ENCODE measurements at places on chromosomes 5 and 9. TPM values are rescaled to one million over a fixed set of nuclear protein-coding genes. Genes with fewer than 3 reads are reported as not detected.
A peak's percentile ranks its signal among the peaks of the same experiment; 100 is the strongest.

GRCh38 chr5:98767581-98767980 lies 5.9 kb upstream of the RGMB start:
- H3K4me1 ChIP-seq, result no peaks in the 10 kb centered on the region
- H3K36me3 ChIP-seq, result no peaks in the 10 kb centered on the region
- no peak overlapping the region for H3K4me3 ChIP-seq
- H3K27ac ChIP-seq, result no peak overlapping the region
- no peaks in the 10 kb centered on the region for H3K27me3 ChIP-seq

- no peak overlapping the region for H3K4me3 ChIP-seq
- no peaks in the 10 kb centered on the region for H3K36me3 ChIP-seq
- DNase-seq, result no peak
- H3K27me3 ChIP-seq, result no peaks in the 10 kb centered on the region
Observed at GRCh38 chr5:91136271-91136670, 246.8 kb downstream of the ARRDC3 start.

GRCh38 chr5:128192368-128192767 lies 108.8 kb downstream of the SLC12A2 start:
- no peaks in the 10 kb centered on the region for H3K4me1 ChIP-seq
- H3K36me3 ChIP-seq, result no peaks in the 10 kb centered on the region
- DNase-seq, result no peak
- no peaks in the 10 kb centered on the region for H3K27me3 ChIP-seq

- no peak for DNase-seq
- no peaks in the 10 kb centered on the region for H3K27me3 ChIP-seq
- H3K36me3 ChIP-seq, result no peaks in the 10 kb centered on the region
- no peaks in the 10 kb centered on the region for H3K4me1 ChIP-seq
- no peak overlapping the region for H3K27ac ChIP-seq
Observed at GRCh38 chr5:75051217-75051751, 1.1 kb downstream of the GCNT4 start.

DNA sequence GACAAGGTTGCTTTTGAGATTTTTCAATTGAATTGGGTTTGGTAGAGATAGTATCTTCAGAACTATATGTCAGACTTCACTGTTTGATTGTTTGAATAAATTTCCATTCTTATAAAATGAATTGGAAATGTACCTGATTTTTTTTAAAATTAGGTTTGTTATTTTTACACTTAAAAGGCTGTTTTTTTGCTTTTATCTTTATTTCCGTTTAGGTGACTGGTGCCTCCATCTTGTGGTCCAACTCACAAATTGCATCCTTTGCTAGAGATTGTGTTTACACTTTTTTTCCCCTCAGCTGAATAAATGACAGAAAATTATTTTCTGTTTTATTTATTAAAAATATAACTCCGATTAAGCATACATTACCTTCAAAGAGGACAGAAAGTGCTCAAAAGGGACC lies 15.6 kb downstream of the NDUFAF2 start:
- H3K36me3 ChIP-seq, result no peaks in the 10 kb centered on the region
- H3K27ac ChIP-seq, result no peak overlapping the region
- H3K4me3 ChIP-seq, result no peak overlapping the region
- H3K4me1 ChIP-seq, result no peaks in the 10 kb centered on the region
- DNase-seq, result no peak

DNA sequence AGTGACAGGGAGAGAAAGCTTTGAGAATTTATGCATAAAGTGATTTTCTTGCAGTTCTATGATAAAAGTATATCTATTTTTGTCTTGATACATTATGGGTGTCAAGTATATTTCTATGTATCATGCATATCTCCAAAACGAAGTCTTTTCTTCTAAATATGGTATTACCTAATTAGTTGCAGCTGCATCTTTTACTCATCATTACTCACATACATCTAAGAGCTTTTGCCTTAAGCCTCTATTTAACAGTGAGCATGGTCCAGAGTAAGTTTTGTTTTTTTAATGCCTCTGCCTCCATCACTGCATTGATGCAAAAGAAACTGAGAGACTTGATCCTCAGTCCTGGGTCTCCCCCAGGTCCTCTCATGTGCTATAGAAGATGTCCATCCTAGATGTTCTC lies 40.0 kb upstream of the SMC5 start:
- no peaks in the 10 kb centered on the region for H3K4me1 ChIP-seq
- H3K27ac ChIP-seq, result no peak overlapping the region
- no peaks in the 10 kb centered on the region for H3K27me3 ChIP-seq
- peaks cover 7% of the 10 kb centered on the region for H3K36me3 ChIP-seq

DNA sequence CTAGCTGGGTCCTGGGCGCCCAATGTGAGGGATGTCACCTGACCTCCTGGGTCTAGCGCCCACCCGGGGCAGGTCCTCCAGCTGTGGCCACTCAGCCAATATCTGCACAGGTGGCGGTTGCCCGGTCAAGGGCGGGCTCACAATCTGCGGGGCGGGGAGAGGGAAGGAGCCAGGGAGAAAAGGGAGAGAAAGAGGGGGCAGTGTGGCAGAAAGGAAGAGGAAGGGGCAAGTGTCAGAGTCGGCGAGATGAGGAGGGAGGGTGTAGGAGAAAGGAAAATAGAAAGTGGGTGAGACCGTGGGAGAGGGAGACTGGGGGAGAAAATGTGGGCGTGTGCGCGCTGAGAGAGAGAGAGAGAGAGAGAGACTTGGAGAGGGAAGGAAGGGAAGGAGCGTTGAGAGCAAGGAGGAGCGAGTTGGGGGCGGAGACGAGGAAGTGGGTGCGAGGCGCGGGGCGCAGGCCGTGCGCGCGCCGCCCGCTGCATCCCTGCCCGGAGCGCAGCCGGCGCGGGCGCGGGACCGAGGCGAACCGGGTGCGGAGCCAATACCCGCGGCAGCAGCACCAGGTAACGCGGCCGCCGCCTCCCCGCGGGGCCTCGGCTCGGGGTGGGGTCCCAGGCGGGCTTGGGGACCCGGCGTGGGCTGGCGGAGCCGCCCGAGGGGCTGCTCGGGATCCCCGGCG lies at the start of gene HRH2:
Gene HRH2 (plus strand): TSS at position 479 of the 679 bp plus-strand sequence. CDS start 25,163 bp downstream, outside the sequence.
- DNase-seq, result peak; percentile 78
- no peaks in the 10 kb centered on the region for H3K27me3 ChIP-seq
- peak within 1 kb of the TSS; percentile 55 for H3K4me3 ChIP-seq
- no peaks in the 10 kb centered on the region for H3K4me1 ChIP-seq

GRCh38 chr5:161311146-161311708 lies 235.3 kb downstream of the GABRB2 start:
- no peak overlapping the region for H3K27ac ChIP-seq
- no peak overlapping the region for H3K4me3 ChIP-seq
- H3K36me3 ChIP-seq, result no peaks in the 10 kb centered on the region
- no peaks in the 10 kb centered on the region for H3K4me1 ChIP-seq
- DNase-seq, result no peak

DNA sequence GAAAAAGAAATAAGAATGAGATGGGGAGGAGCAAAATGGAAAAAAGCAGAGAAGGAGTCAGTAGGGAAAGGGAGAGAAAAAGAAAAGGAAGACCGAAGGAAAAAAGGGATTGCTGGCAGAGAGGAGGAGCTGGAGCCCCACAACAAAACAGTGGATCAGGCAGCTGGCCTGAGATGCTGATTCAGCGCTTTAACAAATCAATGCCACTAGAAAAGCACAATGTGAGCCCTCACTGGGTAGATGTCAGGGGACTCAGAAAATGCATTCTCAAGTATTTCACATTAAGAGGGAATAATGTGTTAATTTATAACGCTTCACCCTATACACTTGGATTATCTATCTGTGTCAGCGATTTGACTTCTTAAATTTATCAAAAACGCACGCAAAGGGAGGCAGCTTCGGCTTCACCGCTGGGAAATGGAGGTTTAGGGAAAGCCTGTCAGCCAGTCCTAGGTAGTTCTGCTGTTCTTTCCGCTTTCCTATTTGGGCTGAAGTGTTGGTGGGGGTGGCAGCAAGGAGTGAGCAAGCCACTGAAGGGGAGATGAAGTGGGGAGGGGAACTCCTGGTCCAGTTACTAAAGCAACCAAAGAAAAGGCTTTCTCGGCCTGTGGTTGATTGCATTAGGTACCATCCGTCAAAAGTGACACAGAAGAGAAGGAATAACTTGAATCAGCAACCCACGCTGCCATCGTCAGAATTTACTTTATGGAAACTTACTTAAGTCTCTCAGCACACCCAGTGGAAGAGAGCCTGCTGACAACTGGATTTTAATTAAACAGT lies 161.6 kb downstream of the BNC2 start:
- no peak overlapping the region for H3K4me3 ChIP-seq
- H3K36me3 ChIP-seq, result no peaks in the 10 kb centered on the region
- no peak for DNase-seq

GRCh38 chr9:115461280-115461679 lies 343.3 kb upstream of the TNC start:
- DNase-seq, result no peak
- peak overlapping the region; percentile 96 for H3K27ac ChIP-seq
- peaks cover 12% of the 10 kb centered on the region for H3K4me1 ChIP-seq

- no peak overlapping the region for H3K4me3 ChIP-seq
- H3K27me3 ChIP-seq, result no peaks in the 10 kb centered on the region
- no peak overlapping the region for H3K27ac ChIP-seq
- H3K36me3 ChIP-seq, result no peaks in the 10 kb centered on the region
- DNase-seq, result no peak
Observed at GRCh38 chr5:142095651-142096330, 12.8 kb upstream of the NDFIP1 start.

- H3K4me3 ChIP-seq, result no peak overlapping the region
- H3K27ac ChIP-seq, result no peak overlapping the region
- no peaks in the 10 kb centered on the region for H3K36me3 ChIP-seq
- no peak for DNase-seq
Observed at GRCh38 chr9:15711931-15712330, 159.1 kb downstream of the CCDC171 start.

- no peak for DNase-seq
- no peaks in the 10 kb centered on the region for H3K27me3 ChIP-seq
- H3K36me3 ChIP-seq, result no peaks in the 10 kb centered on the region
- H3K27ac ChIP-seq, result no peak overlapping the region
Observed at GRCh38 chr5:82862711-82863110, 214.5 kb downstream of the TMEM167A start.

- no peaks in the 10 kb centered on the region for H3K27me3 ChIP-seq
- no peak for DNase-seq
- no peak overlapping the region for H3K4me3 ChIP-seq
Observed at GRCh38 chr9:73847536-73847935, 649.6 kb upstream of the RORB start.

- H3K4me1 ChIP-seq, result peaks cover 7% of the 10 kb centered on the region
- no peak overlapping the region for H3K27ac ChIP-seq
- no peak for DNase-seq
Observed at GRCh38 chr5:132211787-132212186, 15.9 kb downstream of the P4HA2 start.

- peaks cover 5% of the 10 kb centered on the region for H3K4me1 ChIP-seq
- H3K27me3 ChIP-seq, result no peaks in the 10 kb centered on the region
- peaks cover 3% of the 10 kb centered on the region for H3K36me3 ChIP-seq
- no peak overlapping the region for H3K4me3 ChIP-seq
- no peak for DNase-seq
Observed at GRCh38 chr5:126438868-126439267, 15.7 kb downstream of the GRAMD2B start.

GRCh38 chr9:88258024-88258423 lies 119.7 kb upstream of the SPATA31C2 start:
- peak; percentile 76 for DNase-seq
- no peaks in the 10 kb centered on the region for H3K4me1 ChIP-seq
- no peak overlapping the region for H3K27ac ChIP-seq

DNA sequence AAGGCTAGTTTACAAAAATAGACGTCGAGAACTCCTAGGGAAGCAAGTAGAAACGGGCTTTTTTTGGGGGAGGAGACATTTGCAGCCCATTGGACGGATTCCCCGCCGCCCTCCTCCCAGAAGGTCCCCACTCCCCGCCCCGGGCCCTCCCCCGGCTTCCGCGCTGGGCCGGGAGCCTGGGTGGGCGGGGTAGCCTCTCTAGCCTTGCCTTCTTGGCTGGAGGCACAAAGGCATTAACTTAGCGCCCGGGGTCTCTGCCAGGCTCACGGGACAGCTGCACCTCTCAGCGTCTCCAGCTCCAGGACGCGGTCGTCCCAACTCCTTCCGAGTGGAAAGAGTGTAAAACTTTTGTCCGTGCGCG lies at the start of gene DMRTA1:
Gene DMRTA1 (plus strand): TSS at position 236 of the 361 bp plus-strand sequence. CDS start 242 bp downstream, outside the sequence.
- H3K4me3 ChIP-seq, result peak within 1 kb of the TSS; percentile 51
- H3K4me1 ChIP-seq, result no peaks in the 10 kb centered on the region
- peak; percentile 93 for DNase-seq
- H3K36me3 ChIP-seq, result no peaks in the 10 kb centered on the region
- H3K27me3 ChIP-seq, result no peaks in the 10 kb centered on the region

DNA sequence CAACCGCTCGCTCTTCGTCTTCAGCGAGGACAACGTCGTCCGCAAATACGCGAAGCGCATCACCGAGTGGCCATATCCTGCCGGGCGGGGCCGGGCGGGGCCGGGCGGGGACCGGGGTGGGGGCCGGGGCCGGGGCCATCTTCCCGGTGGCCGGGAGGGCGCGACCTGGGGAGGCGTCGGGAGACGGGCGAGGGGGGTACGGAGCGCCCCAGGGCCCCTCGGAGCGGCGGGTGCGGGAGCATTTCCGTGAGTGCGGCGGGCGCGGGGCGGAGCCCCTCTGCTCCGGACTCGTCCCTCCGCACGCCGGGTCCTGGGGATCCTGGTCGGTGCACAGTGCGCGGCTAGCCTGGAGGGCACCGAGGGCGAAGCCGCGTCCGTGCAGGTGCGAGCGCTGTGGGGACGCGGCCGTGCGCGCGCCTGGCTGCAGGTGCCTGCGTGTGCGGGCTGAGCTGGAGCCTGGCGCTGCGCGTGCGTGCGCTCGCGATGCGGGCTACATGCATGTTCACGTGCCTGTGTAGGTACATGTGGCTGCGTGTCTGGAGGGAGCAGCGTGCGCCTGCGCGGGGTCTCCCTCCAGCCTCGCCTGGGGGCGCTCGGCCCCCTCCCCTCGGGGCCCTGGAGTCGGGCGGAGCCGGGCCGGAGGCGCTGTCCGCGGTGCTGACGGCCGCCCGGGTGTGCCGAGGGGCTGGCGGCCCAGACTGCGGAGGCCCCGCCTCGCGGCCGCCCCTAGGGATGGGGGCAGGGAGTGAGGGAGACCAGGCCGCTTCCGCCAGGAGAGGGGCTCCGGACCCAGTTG lies 762 bp downstream of the CACNA1B start:
- H3K27me3 ChIP-seq, result no peaks in the 10 kb centered on the region
- no peaks in the 10 kb centered on the region for H3K4me1 ChIP-seq
- H3K36me3 ChIP-seq, result no peaks in the 10 kb centered on the region
- H3K4me3 ChIP-seq, result peak overlapping the region; percentile 10
- DNase-seq, result no peak

DNA sequence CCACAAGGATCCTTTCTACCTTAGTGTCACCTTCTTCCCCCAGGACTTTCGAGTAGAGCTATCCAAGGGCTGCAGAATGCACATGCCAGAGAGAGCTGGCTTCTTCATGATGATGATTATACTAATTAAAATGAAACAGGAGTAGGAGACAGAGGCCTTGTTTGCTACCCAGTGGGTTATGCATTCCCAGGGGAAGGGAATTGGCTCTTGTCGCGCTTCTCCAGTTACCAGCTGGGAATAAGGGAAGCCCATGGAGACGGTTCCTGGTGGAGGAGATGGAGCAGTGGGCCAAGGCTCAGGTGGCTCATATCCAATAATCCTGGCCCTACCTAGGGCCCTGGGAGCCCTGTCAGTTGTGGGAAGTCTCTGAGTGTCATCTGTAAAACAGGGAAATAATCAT lies 65.1 kb downstream of the WWC1 start:
- H3K36me3 ChIP-seq, result no peaks in the 10 kb centered on the region
- H3K27ac ChIP-seq, result no peak overlapping the region
- no peaks in the 10 kb centered on the region for H3K27me3 ChIP-seq
- no peak for DNase-seq
- H3K4me3 ChIP-seq, result no peak overlapping the region
- no peaks in the 10 kb centered on the region for H3K4me1 ChIP-seq

GZMA gene
- total RNA-seq, result 1.1 TPM

ACTBL2 gene
- not detected for total RNA-seq

SETD9 gene
- total RNA-seq, result 8.1 TPM

GADD45G gene
- total RNA-seq, result 4.7 TPM

ZFP37 gene
- total RNA-seq, result 4.5 TPM

KCNV2 gene
- not detected for total RNA-seq

KIAA1958 gene
- 6.2 TPM for total RNA-seq

FOXD4 gene
- 0.27 TPM for total RNA-seq

CAVIN4 gene
- 1.1 TPM for total RNA-seq

Data from aorta (tissue), 5 donors.